ENCODE measurements at places on chromosomes 4 and X.

DNA sequence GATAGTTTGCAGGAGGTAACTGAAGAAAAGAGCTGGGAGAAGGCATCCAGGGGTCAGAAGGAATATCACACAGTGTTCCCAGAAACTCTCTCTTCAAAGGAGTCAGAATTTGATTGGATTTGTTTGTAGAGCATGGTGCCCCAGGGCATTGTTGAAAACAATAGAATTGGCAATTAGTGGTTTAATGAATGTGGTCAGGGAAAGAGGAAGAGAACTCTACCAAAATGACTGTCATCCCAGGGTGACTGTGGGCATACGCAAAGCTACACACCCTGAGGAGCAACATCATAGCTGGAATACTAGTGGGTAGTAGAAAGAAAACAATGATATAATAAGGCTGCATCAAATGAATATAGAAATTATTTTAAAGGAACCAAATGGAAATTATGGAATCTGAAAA, 21.5 kb downstream of the TNIP2 start:
- DNase-seq, result no peak

DNA sequence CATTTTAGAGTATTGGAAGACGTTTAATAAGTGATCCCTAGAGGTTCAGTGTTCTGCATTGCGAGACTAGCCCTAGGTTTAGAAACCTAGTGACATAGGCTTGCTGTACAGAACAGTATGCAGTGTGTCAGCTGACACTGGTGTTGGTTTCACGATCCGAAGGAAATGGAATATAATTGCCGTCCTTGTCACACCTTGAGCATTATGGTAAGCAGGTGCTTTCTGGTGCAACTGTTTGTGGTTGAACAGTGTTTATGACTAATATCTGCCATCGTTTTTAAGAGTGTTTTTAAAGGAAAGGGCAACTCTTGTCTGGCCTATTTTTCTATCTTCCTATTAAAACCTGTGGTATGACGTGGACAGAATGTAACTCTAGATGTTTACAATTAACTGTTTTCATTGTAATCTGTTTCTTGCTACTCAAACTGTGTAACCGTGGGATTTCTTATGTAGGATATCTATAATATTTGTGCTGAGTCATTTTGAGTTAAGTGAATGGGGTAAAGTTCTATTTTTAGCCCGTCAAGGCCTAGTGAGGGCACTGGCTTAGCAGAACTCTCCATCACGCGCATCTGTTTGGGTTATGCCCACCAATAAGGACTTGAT, 53.8 kb upstream of the TBC1D14 start:
- DNase-seq, result no peak

GRCh38 chr4:77703666-77704065, 98.0 kb downstream of the CXCL13 start:
- DNase-seq, result no peak

GRCh38 chr4:186689476-186689875, 34.2 kb downstream of the FAT1 start:
- DNase-seq, result peak; percentile 40

- DNase-seq, result peak; percentile 18
These were observed 41.6 kb upstream of the ADRA2C start for GRCh38 chr4:3724319-3725231.

- DNase-seq, result peak; percentile 2
These were observed 159.6 kb downstream of the PTTG2 start for GRCh38 chr4:38119668-38120385.

DNA sequence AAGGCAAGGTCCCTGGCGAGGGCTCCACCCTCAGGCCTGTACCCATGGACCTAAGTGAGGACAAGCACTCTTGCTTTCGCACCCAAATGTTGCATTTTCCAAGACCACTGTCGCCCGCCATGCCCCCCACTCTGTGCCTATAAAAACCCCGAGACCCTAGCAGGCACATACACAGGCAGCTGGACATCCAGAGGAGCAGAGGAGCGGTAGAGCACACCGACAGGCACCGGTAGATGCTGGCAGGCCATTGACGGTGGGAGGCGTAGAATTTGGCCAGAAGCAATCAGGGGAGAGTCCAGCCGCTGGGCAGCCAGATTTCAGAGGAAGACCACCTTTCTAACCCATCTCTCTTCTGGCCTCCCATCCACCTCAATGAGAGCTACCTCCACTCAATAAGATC, 715.2 kb upstream of the AADAT start:
- DNase-seq, result no peak
